ENCODE measurements at places on chromosomes 6 and 20. TPM values are rescaled to one million over a fixed set of nuclear protein-coding genes. Genes with fewer than 3 reads are reported as not detected.
A peak's percentile ranks its signal among the peaks of the same experiment; 100 is the strongest.

Gene TNNC2
- total RNA-seq: not detected

Gene CCN6
- total RNA-seq: 0.30 TPM

GRCh38 chr6:34243131-34243771 is 5.6 kb downstream of the SMIM29 start:
- no peaks in the 10 kb centered on the region for H3K27me3 ChIP-seq
- H3K4me1 ChIP-seq: peaks cover 87% of the 10 kb centered on the region
- peaks cover 54% of the 10 kb centered on the region for H3K36me3 ChIP-seq

DNA sequence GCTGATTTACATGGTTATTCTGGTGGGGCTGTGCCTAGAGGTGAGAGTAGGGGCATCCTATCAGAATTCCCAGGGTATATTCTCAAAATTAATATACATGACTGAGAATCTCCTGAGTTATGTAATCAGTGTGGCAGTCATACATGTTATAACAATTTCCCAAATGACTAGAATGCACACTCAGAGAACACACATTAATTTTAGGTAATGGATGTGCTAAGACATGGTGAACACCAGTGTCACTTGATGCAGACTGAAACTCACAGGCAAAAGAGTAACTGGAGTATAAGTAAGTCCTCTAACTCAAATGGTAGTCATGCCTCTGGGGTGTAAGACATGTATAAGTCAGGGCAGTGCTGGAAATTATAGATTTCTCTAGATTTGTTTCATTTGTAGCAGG is 1198.4 kb upstream of the CITED2 start:
- H3K4me1 ChIP-seq: peaks cover 7% of the 10 kb centered on the region
- no peaks in the 10 kb centered on the region for H3K36me3 ChIP-seq
- H3K4me3 ChIP-seq: no peak overlapping the region
- peaks cover 13% of the 10 kb centered on the region for H3K27me3 ChIP-seq
- no peak for DNase-seq
- H3K27ac ChIP-seq: no peak overlapping the region

Gene RAD21L1
- not detected for total RNA-seq

DNA sequence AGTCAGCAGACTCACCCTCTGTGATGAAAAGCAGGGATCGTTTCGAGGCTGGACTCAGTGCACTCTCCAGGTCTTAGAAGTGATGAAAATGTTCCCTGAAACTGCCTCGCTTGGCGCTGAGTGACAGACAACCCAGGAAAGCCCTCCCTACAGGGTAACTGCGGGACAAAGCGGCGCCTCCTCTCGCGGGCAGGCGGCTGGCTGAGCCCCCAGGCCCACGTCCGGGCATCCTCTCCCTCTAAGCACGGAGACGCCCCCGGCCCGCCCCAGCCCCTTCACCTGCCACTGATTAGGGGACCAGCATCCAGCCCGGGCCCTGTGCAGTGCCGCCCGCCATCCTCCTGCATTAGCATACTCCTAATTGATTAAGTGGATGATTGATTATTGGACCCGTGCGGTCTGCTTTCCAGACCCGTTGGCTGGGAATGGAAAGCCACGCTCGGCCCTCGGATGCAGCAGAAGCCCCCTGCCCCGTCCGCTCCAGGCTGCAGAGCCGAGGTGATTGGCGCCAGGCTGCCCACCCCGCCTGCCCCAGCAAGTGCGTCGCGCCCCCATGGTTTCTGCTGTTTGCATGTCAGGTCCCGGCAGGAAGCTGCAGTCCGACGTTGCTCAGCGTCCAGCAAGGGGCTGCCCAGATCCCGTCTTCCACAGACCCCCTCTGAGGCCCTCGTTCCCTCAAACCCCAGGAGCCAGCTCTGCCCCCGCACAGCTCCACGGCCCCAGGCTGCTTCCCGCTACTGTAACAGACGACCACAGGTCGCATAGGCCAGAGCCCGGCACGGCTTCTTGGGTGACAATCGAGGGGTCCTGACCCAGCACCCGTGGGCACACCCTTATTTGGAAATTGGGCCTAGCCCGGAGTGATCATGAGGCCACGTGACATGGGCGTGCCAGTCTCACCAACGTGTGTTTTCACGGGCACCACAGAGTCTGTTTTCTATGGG is 131.6 kb downstream of the DLL1 start:
- no peaks in the 10 kb centered on the region for H3K27me3 ChIP-seq
- no peak for DNase-seq
- no peak overlapping the region for H3K4me3 ChIP-seq
- no peak overlapping the region for H3K27ac ChIP-seq

DNA sequence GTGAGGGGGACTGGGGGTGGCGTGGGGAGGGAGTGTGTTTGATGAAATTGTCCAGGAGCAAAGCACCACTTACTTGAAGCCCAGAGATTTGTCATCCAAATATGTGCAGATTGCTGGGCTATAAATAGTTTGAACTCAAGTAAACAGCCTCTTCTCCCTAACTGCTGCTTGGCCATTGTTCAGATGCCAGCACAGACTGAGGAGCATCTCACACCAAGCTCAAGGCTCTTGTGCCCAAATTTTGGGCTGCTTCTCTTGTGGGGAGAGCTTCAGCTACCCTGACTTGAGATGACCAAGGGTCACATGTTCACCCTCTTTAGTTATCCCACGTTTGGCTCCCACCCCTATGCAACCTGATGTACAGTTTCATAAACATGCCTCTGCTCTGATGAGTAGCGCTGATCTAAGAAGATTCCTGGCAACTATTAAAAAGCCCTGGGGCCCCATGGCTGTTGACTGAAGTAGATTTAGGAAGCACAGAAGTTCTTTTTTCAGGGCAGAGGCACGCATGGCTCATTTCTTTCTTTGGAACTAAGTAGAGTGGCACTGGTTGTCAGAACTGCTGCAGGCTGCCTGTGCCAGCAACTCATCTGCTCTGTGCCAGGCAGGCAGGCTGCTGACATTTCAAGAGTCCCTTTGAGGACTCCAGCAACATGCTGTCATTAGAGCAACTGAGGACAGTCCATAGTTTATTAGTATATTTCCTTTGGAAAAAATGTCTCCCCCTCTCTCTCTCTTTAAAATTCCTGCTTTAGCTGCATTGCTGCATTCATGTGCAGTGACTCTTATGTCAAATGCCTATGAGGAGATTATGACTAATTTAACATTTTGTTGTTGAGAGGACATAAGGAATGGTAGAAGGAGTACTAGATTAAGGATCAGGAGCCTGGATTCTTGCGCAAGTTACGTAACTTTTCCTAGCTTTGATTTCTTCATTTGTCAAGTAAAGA is 9.6 kb upstream of the PKIG start:
- H3K4me3 ChIP-seq: no peak overlapping the region
- H3K36me3 ChIP-seq: no peaks in the 10 kb centered on the region
- H3K27me3 ChIP-seq: no peaks in the 10 kb centered on the region
- H3K4me1 ChIP-seq: peaks cover 19% of the 10 kb centered on the region
- DNase-seq: no peak

- peaks cover 28% of the 10 kb centered on the region for H3K27me3 ChIP-seq
- H3K4me3 ChIP-seq: no peak overlapping the region
- DNase-seq: no peak
- H3K36me3 ChIP-seq: no peaks in the 10 kb centered on the region
These were observed 25.9 kb downstream of the RIN2 start for GRCh38 chr20:19783966-19784401.

DNA sequence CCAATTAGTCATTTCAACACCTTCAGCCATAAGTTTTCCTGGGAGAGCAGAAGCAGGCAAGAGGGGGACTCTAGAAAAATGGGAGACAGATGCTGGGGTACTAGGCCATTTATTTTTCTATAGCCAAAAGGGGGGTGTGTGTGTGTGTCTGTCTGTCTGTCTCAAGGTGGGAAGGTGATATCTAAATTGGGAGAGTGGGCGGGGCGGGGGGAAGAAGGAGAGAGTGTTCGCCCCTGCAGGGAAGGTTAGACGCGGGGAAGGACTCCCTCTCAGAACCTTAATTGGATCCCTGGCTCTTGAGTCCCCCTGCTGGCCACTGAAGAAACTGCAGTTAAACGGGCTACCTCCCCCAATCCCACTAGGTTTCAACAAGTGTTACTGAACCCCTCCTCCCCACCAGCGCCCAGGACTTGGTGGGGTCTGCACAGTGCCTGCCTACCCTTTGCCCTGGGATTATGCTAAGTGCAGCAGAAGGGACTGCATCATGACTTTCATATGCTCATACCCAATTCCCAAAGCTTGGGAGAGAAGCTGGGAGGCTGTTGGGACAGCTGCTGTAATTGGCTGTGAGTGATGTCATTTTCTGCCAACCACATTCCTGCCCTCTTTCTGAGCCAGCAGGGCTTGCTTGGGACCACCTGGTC is 45.8 kb downstream of the FOXP4 start:
- DNase-seq: peak; percentile 67
- H3K27ac ChIP-seq: no peak overlapping the region
- no peaks in the 10 kb centered on the region for H3K27me3 ChIP-seq
- H3K4me3 ChIP-seq: no peak overlapping the region

DNA sequence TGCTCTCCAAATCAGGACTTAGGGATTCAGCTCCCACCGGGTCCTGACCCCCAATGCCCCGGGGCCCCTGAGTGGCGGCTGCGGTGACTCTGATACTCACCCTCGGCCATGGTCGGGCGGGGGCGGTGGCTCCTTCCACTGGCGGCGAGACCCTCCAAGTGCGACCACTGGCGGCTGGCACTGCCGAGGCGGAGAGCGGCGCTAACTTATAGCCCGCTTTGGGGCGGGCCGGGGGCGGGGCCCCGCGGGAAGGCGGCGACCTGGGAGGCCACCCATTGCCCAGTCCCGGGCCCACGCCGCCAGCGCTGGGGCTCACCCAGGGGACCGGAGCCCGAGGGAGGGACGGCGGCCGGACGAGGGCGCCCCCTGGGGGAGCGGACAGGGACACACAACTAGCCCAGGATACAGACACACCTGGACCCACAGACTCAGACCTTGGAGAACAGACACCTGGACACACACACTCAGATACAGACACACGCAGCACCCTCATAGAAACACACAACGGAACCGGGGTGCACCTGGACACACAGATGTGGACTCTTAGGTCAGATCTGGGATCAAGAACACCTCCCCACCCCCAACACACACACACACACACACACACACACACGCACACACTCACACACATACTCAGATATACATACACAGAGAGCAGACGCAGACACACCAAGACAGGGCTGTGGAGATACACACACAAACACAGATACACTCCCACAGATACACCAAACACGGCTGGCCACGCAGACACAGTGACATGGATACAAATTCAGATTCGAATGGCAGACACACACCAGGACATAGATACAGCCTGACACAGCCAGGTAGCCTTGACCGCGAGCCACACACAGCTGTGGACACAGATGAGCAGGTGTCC is at the start of gene TGM2:
Gene TGM2, minus strand, starts transcription at position 182 of the 877 bp plus-strand sequence. Its CDS starts 72 bp downstream, at position 110.
- no peak within 1 kb of the TSS for H3K4me3 ChIP-seq
- DNase-seq: peak; percentile 58
- H3K4me1 ChIP-seq: peaks cover 8% of the 10 kb centered on the region

- no peaks in the 10 kb centered on the region for H3K27me3 ChIP-seq
- H3K27ac ChIP-seq: no peak overlapping the region
- H3K36me3 ChIP-seq: no peaks in the 10 kb centered on the region
- DNase-seq: no peak
- no peak overlapping the region for H3K4me3 ChIP-seq
These were observed 59.3 kb downstream of the BTBD3 start for GRCh38 chr20:11976966-11977365.

- peaks cover 28% of the 10 kb centered on the region for H3K27me3 ChIP-seq
- peaks cover 56% of the 10 kb centered on the region for H3K36me3 ChIP-seq
- H3K27ac ChIP-seq: peak overlapping the region; percentile 97
- peaks cover 50% of the 10 kb centered on the region for H3K4me1 ChIP-seq
These were observed 4.3 kb downstream of the RPS12 start for GRCh38 chr6:132818404-132819359.

Gene PERP
- total RNA-seq: 2.1 TPM

Gene RGS17
- total RNA-seq: not detected

Gene CLVS2
- total RNA-seq: not detected

Gene OARD1
- total RNA-seq: 44.2 TPM

Gene MRPS18B
- 116 TPM for total RNA-seq

- no peak overlapping the region for H3K4me3 ChIP-seq
- peaks cover 8% of the 10 kb centered on the region for H3K4me1 ChIP-seq
- H3K27me3 ChIP-seq: no peaks in the 10 kb centered on the region
- DNase-seq: no peak
- H3K27ac ChIP-seq: no peak overlapping the region
- no peaks in the 10 kb centered on the region for H3K36me3 ChIP-seq
These were observed 115.4 kb upstream of the SAMD5 start for GRCh38 chr6:147392917-147393625.

DNA sequence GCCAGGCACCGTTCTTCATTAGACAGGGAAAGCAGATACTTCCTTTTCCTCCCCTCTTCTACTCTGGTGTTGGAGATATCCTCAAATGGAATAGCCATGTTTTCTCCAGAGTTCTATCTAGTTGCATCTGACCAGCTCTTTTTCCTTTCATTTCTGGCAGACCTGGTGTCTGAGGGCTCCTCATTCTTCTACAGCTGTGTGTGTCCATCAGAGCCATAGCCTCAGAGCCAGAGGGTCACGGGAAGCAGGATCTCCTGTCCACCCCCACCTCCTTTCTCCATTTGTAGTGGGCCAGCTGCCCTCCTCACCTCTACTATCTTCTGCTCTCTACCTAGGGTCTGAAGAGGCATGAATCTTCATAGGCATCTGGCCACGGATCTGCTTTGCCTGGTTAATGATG is 57.0 kb downstream of the TSPYL4 start:
- no peak overlapping the region for H3K27ac ChIP-seq
- peaks cover 4% of the 10 kb centered on the region for H3K36me3 ChIP-seq
- peaks cover 3% of the 10 kb centered on the region for H3K4me1 ChIP-seq
- no peak overlapping the region for H3K4me3 ChIP-seq
- no peak for DNase-seq

- no peak overlapping the region for H3K4me3 ChIP-seq
- H3K27me3 ChIP-seq: peaks cover 5% of the 10 kb centered on the region
- peak; percentile 55 for DNase-seq
- H3K27ac ChIP-seq: no peak overlapping the region
These were observed 75.1 kb upstream of the DUSP22 start for GRCh38 chr6:217048-217659.

DNA sequence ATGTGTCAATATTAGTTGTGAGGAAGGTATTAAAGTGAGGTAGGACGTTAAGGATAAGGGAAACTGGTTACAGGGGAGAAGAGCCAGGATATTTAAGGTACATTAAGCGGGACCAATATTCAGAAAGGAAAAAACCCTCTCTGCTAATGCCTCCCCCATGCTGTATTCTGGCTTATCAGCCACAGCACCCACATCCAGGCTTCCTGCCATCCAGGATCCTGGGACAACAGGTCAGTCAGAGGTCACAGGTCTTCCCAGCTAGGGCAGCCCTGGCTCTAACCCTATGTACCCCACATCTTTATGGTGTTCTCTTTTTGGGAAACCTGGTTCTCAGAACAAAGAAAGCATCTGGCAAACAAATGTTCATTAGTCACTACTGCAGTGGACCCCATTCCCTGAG is 5.3 kb downstream of the DDRGK1 start:
- H3K27ac ChIP-seq: no peak overlapping the region
- no peaks in the 10 kb centered on the region for H3K27me3 ChIP-seq
- DNase-seq: no peak
- no peak overlapping the region for H3K4me3 ChIP-seq

Gene NANP
- total RNA-seq: 10.9 TPM

- no peak overlapping the region for H3K27ac ChIP-seq
- H3K4me3 ChIP-seq: no peak overlapping the region
- no peaks in the 10 kb centered on the region for H3K27me3 ChIP-seq
- DNase-seq: no peak
- H3K4me1 ChIP-seq: peaks cover 5% of the 10 kb centered on the region
These were observed 81.7 kb downstream of the FAM217A start for GRCh38 chr6:3997177-3997770.

Gene C6orf132
- total RNA-seq: 0.19 TPM

GRCh38 chr6:47188588-47189021 is 121.1 kb downstream of the TNFRSF21 start:
- no peaks in the 10 kb centered on the region for H3K36me3 ChIP-seq
- no peaks in the 10 kb centered on the region for H3K4me1 ChIP-seq
- H3K4me3 ChIP-seq: no peak overlapping the region
- no peaks in the 10 kb centered on the region for H3K27me3 ChIP-seq
- DNase-seq: no peak
- H3K27ac ChIP-seq: no peak overlapping the region
